ENCODE measurements at places on chromosomes 7 and 10. TPM values are rescaled to one million over a fixed set of nuclear protein-coding genes. Genes with fewer than 3 reads are reported as not detected.

- H3K36me3 ChIP-seq: no peaks in the 10 kb centered on the region
- H3K27me3 ChIP-seq: no peaks in the 10 kb centered on the region
- no peak for DNase-seq
- no peak overlapping the region for H3K27ac ChIP-seq
Observed at GRCh38 chr10:14695847-14696480, 78.7 kb downstream of the FAM107B start.

GRCh38 chr7:148621563-148621962 lies 31.0 kb downstream of the C7orf33 start:
- DNase-seq: no peak
- no peaks in the 10 kb centered on the region for H3K27me3 ChIP-seq
- H3K36me3 ChIP-seq: no peaks in the 10 kb centered on the region
- H3K4me3 ChIP-seq: no peak overlapping the region

DNA sequence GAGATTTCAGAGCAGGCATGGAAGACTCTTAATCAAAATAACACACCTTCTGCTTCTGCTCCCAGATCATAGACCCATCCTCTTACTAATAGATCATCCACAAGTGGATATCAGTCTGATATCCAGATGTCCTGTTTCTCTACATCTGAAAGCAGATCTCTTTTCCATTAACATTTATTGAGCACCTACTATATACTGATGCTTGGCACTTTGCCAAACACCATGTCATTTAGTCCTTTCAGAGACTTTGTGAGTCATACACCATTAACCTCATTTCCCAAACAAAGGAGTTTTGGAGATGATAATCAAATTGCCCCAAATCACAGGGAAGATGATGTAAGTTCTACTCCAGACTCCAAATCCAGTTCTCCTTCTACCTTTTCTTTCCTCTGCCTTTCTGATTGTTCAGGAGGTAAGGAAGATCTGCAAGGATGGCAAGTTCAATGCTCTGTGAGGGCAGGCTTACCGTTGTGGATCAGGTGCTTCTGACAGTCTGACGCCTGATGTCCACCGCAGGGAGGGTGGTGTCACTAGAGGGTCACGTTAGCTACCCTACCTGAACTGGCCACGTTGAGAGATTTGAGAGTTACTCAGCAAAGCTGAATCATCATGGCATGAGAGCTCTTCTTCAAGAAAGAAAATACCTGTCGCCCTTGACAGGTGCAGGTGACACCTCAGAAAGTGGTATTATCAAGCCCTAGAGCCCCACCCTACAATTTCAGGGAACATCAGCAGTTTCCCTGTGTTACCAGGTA lies 269.6 kb upstream of the ZMIZ1 start:
- no peaks in the 10 kb centered on the region for H3K4me1 ChIP-seq
- no peak overlapping the region for H3K4me3 ChIP-seq
- H3K27me3 ChIP-seq: no peaks in the 10 kb centered on the region
- H3K27ac ChIP-seq: no peak overlapping the region

GRCh38 chr10:103197174-103197573 lies 4.1 kb upstream of the NT5C2 start:
- no peaks in the 10 kb centered on the region for H3K27me3 ChIP-seq
- H3K4me3 ChIP-seq: no peak overlapping the region
- no peak for DNase-seq
- H3K4me1 ChIP-seq: peaks cover 6% of the 10 kb centered on the region
- no peaks in the 10 kb centered on the region for H3K36me3 ChIP-seq
- no peak overlapping the region for H3K27ac ChIP-seq

- no peaks in the 10 kb centered on the region for H3K27me3 ChIP-seq
- no peak for DNase-seq
- H3K4me1 ChIP-seq: no peaks in the 10 kb centered on the region
- no peak overlapping the region for H3K4me3 ChIP-seq
Observed at GRCh38 chr10:17472481-17473227, 18.3 kb upstream of the ST8SIA6 start.

DNA sequence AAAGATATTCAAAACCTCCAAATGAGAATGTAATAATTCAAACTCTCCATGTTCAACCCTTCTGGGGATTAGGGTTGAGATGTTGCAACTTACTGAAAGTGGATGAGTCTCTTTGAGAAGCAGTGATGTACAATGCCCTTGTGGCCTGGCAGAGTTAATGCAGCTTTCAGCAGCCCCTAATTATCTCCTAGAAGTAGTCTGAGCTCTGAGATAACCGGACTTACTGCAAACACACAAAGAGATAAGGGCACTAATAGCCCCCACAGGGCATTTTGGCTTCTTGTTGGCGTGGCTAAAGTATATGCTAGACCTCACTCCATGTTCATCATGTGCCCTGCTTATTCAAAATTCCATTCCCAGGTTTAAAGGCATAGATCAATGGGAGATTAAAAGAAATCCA lies 404.7 kb downstream of the NEBL start:
- no peaks in the 10 kb centered on the region for H3K36me3 ChIP-seq
- H3K27me3 ChIP-seq: no peaks in the 10 kb centered on the region
- H3K4me1 ChIP-seq: no peaks in the 10 kb centered on the region
- no peak overlapping the region for H3K4me3 ChIP-seq

Gene CPN1
- total RNA-seq: not detected

Gene WDFY4
- total RNA-seq: 6.0 TPM

Gene PTF1A
- not detected for total RNA-seq
